Stimulated activated CD8-positive, alpha-beta memory T cell treated with anti-CD3 and anti-CD28 coated beads, Interleukin-15, amount 100 ng/mL, for 48 hours (primary cell): ENCODE measurements at places on chromosomes 12 and 14.

DNA sequence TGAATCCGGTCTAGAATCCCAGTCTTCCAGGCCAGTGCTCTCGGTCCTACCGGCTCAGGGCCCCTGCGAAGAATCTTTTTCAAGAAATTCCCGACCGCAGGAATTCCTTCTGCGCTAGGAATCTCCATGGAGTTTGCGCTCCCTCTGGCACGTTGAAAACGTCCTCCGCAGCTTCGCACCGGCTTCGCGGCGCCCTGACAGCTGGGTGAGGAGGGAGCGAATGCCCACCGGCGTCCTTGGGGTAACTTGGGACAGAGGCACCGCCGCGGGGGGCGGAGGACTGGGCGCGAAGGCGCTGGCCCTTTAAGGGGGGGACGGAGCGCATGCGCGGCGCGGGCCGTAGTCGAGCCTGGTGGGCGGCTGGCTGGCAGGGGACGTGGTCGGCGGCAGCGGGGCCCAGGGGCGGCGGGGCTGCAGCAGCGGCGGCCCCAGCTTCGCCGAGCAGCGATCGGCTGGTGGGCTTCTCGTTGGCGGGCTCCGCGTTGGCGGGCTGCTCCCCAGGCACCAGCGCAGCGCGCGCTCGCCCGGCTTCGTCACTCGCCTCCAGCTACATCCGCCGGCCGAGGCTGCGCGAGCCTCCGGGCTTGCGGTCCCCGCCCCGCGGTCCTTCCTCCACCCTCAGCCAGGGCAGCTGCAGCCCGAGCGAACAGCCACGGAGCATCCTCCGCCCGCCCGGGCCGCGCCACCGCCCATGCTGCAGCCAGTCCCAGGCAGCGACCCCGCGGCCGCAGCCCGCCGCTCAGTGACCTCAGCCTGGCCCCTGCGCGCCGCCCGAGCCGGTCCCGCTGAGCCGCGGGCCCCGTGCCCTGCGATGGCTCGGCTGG lies at the start of gene VASH1:
VASH1 (plus strand) TSS at position 333 of the 824 bp plus-strand sequence. CDS start 1,354 bp downstream, outside the sequence.
- DNase-seq: peak; percentile 55

DNA sequence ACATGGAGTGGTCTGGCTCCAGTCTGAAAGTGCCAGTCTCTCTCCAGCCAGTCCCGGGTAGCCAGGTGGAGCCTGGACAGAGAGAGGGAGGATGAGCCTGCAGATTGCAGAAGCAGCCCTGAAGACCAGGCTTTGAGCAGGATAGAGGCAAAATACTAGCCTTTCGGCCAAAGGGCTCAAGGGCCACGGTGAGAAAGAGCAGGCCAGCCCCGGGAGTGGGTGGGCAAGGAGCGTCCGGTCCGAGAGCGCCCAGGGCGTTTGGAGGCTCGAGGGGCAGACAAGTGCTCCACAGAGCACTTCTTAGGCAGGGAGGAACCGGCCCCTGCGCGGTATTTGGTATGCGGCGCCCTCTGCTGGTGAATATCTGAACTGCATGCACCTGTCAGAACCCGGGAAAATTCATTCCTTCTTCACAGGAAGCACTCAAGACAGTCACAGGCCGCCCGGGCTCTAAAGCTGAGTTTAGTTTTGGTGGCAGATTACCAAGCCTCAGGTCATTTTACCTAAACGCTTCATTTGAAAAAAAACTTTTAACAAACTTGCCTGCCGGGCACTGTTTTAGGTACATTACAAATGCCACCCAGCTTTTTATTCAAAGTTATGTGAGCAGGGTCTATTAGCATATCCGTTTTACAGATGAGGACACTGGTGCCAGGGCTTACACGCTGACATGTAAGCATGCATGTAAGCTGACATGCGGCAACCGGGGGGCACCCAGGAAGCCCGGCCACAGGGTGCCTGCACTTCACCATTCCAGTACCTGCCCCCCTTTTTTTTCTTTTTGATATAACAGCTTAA lies 21.0 kb upstream of the PSMC1 start:
- DNase-seq: peak; percentile 45

DNA sequence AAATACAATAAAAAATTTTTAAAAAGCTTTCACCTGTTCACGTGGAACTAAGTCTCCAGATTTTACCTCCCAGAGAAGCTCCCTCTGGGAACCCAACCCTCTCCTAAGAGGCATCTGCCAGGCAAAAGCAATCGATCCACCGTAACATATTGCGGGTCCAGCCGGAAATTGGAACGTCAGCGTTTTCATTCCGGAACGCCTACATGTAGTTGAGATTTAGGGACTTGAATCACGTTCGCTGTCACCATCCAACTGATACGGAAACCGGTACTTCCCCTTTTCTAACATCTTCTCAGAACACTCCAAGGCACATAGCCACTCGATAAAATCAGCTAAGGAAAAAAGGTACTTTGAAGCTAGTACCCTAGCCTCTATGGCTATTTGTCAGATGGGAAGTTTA lies 70.3 kb downstream of the COX16 start:
- peak; percentile 47 for DNase-seq

GRCh38 chr12:68609998-68610369 lies 715 bp upstream of the RAP1B start:
- DNase-seq: no peak

DNA sequence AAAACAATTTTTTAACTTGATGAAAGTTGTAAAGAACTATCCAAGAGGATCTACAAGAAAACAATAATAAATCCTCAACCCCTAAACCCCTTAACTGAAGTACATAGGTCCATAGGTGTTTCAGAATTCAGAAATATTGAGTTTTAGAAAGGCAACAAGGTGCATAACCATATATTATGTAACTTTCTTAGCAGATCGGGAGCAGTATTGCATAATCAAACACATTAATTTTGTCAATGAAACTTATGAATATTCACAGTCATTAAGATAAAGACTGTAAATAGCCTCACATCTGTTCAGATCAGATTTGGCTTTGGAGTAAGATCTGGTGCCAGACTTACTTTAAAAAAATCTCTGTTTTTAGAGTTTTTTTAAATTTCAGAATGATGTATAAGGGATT lies 647.1 kb upstream of the FLRT2 start:
- DNase-seq: no peak

DNA sequence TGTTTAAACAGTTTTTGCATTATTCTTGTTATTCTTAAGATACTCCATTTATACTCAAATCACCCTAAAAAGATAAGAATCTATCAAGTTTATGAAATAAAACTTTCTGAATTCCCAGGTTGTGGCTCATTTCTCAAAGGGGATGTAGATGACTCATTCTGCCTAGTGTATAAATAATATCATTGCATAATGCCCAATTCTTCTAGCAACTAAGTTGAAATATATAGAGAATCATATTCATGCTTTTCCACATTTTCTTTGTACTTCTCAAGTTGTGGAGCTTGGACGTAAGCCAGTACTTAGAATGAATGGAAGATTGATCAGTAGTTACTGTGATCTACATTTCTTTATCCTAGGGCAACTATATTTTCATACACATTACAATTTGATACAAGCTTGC lies 201.1 kb downstream of the PPFIA2 start:
- no peak for DNase-seq

DNA sequence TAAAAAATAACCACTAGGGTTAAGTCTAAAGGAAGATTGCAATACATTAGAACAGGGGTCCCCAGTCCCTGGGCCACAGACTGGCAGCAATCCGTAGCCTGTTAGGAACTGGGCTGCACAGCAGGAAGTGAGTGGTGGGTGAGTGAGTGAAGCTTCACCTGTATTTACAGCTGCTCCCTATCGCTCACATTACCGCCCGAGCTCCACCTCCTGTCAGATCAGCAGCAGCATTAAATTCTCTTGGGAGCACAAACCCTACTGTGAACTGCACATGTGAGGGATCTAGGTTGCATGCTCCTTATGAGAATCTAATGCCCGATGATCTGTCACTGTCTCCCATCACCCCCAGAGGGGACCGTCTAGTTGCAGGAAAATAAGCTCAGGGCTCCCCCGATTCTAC lies 15.5 kb downstream of the ADGRD1 start:
- no peak for DNase-seq

DNA sequence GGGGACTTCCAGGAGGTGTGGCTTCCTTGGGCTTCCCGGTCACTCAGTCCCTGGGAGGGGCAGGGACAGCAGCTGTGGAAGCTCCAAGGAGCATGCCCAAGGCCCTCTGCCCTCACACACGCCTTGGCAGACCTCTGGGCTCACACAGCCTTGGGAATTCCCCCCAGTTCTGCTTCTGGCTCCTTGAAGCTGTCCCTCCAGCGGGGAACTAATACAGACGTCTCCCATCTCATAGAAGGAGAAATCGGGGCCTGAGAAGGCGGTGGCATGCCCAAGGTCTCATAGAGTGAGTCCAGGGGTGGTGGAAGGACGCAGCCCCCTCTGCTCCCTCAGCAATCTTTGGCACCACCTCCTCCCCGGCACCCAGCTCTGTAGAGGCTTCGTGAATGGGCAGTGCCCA lies 15.7 kb upstream of the TMEM119 start:
- no peak for DNase-seq

GRCh38 chr14:51865953-51866747 lies 5.7 kb downstream of the GNG2 start:
- no peak for DNase-seq

DNA sequence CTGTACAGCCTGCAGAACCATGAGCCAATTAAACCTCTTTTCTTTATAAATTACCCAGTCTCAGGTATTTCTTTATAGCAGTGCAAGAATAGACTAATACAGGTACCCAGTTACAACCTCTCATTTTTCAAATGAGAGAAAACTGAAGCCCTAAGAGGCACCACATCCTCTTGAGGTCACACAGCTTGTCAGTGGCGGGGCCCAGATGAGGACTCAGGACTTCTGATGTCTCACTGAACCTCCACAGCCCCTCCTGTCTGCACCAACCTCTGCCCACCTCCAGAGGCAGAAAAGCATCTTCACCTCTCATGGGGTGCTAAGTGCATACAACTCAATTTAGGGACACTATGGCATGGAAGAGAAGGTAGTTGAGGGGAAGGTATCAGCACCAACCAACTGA lies 120.7 kb downstream of the CRACR2A start:
- DNase-seq: no peak

DNA sequence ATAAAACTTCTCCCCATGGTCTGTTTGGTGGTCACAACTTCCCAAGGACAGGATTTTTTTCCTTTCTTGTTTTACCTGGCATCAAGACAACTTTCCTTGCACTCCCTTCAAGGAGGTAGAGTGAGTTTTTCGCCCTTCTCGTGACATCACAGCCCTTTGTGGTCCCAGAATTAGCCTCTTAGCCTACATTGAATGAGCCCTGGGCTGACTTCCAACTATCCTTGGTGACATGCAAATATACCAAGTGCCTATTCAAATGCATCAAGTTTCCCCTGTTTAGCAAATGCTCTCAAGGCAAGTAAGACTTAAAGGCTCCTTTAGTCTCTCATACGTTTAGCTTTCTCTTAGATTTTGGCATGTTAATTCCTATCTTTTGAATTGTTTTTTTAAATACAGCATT lies 36.6 kb downstream of the TC2N start:
- no peak for DNase-seq

DNA sequence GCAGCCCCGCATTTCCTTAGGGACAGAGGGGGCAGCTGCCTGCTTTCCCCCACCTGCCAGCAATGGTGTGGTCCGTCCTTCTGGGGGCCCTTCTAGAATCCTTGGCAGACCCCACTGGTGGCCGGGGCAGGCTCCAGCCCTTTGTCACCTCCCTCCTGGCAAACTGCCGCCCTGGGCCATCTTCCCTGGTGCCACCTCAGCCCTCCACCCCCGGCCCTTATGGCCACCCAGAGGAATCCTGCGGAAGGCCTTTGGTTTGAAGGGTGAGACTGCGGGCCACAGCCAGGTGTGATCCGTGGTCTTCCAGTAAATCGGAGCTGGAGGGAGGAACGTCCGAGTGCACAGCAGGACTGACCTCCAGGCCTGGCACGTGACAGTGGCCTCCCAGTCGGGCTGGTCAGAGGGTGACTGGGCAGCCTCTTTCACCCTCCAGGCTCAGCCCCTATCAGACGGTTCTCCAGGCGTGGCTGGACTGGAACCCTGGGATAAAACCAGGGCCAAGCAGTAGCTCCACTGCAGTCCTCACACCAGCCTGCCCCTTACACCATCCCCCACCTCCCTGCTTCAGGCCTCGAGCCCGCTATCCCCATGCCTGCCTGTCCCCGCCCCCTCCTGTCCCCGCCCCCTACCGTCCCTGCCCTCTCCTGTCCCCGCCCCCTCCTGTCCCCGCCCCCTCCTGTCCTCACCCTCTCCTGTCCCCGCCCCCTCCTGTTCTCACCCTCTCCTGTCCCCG lies 12.4 kb downstream of the FBRSL1 start:
- DNase-seq: no peak

- DNase-seq: no peak
Measured at GRCh38 chr14:76595266-76595665, 166.0 kb upstream of the VASH1 start.

DNA sequence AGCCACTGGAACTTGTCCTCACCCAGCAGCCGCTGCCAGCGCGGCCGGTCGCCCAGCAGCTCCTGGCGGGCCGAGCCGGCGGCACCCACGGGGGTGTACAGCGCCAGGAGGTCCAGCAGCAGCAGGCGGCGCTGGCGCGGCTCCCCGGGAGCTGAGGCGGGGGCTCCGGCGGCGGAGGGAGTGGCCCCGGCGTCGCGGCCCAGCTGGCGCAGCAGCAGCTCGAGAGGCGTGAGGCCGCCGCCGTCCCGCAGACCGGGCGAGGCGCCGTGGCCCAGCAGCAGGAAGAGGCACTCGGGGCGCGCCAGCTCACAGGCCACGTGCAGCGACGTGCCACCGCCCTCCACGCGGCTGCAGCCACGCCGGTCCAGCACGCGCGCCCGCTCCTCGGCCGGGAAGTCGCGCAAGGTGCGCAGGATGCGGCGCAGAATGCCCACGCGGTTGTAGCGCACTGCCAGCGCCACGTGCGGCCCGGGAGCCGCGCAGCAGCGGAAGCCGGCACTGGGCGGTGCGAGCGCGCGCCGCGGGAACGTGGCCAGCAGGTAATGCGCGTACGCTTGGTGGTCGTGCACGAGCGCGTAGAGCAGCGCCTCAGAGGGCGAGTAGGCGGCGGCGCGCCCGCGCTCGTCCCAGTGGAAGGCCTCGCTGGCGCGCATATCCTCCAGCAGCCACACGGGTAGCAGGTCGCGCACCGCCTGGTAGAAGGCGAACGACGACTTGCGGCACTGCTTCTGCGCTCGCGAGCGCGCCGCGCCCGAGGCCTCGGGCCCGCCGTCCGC lies 2.3 kb downstream of the ANKRD9 start:
- no peak for DNase-seq

- DNase-seq: no peak
Measured at GRCh38 chr14:67517083-67517482, 16.0 kb upstream of the PLEKHH1 start.

DNA sequence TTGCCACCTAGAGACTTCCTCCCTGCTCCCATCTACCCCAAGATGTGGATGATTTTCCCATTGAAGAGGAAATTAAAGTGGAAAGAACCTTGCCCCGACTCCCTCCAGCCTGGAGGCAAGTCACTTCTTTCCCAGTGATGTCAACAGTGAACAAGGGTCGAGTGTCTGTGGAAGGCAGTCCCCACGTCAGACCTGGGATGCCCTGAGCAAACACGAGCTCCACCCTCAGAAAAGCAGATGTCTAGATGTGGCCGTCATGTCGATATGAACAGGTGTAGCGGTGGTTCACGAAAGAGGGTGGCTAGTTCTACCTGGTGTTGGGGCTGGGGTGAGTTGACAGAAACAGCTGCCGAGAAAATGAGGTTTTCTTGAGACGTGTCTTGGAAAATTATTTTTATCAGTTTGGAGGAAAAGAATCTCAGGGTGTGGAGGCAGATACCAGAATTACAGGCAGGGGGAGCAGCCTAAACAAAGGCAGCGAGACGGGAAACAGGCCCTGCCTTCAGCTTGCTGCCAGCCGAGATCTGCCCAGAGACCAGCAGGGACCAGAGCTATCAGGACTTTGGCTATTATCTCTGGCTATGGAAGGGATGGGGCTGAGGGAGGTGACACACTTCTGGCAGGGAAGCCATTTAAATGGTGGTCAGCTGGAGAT lies 25.9 kb downstream of the SYNDIG1L start:
- DNase-seq: no peak
